ENCODE measurements at places on chromosomes 3 and 15. TPM values are rescaled to one million over a fixed set of nuclear protein-coding genes. Genes with fewer than 3 reads are reported as not detected.
A peak's percentile ranks its signal among the peaks of the same experiment; 100 is the strongest.

GRCh38 chr15:63059075-63059474 lies 16.5 kb downstream of the TPM1 start:
- H3K4me3 ChIP-seq, result no peak overlapping the region
- H3K27me3 ChIP-seq, result no peaks in the 10 kb centered on the region
- peaks cover 99% of the 10 kb centered on the region for H3K36me3 ChIP-seq
- DNase-seq, result no peak

DNA sequence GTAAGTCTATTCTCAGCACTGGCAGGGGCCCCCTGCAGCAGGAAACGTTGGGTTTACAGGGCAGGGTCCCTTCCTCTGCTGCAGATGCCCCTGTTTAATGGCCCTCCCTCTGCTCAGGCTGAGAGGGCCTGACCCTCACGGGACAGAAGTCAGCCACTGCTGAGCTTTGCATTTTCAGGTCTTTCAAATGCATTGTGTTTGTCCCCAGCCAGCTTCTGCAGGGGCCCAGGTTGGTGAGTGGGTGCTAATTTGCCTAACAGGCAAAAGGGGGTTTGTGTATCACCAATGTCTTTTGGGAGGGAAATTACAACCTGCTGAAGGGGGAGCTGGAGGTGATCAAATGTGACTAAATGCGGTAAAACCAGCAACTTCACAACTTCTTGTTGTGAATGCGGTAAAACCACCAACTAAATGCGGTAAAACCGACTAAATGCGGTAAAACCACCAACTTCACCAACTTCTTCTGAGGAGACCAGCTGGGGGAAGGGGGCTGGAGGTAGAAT lies 44.8 kb upstream of the UBE2E1 start:
- H3K4me1 ChIP-seq, result peaks cover 3% of the 10 kb centered on the region
- H3K4me3 ChIP-seq, result no peak overlapping the region
- no peaks in the 10 kb centered on the region for H3K36me3 ChIP-seq
- no peak overlapping the region for H3K27ac ChIP-seq
- no peaks in the 10 kb centered on the region for H3K27me3 ChIP-seq

DNA sequence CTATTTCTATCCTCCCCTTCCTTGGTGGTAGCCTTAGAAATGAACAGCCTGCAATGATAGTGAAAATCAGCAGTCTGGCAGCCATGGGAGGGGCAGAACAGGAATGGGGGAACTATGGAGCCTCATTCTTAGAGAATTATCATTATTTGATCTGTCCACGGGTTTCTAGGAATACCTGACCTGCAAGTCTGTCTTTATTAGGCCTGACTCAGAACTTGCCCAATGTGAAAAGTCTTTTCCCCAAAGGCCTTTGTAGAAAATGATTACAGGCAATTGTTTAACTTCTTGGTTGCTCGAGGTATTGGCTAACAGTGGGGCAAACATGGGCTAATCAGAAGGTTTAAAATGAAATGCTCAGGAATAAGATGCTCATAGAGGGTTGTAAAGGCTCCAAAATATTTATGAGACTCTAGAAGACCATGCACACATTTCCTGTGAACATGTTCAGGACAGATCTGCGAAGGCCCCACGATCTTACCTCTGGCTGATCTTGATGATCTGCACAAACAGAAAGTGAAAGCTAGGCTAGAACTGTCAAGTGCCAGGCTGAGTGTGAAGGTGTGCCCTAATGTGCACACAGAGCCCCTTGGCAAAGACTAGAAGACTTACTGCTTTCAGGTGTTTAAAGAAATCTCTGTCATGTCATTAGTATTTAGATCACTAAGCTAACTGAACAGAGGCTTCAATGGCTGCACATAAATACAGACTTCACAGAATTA lies 39.6 kb upstream of the LAMP3 start:
- H3K36me3 ChIP-seq, result peaks cover 63% of the 10 kb centered on the region
- peak overlapping the region; percentile 67 for H3K4me3 ChIP-seq
- no peak for DNase-seq
- no peaks in the 10 kb centered on the region for H3K4me1 ChIP-seq

GRCh38 chr3:14377838-14378169 lies 24.6 kb upstream of the SLC6A6 start:
- H3K36me3 ChIP-seq, result no peaks in the 10 kb centered on the region
- no peak overlapping the region for H3K27ac ChIP-seq
- no peak for DNase-seq
- no peak overlapping the region for H3K4me3 ChIP-seq
- H3K27me3 ChIP-seq, result no peaks in the 10 kb centered on the region

DNA sequence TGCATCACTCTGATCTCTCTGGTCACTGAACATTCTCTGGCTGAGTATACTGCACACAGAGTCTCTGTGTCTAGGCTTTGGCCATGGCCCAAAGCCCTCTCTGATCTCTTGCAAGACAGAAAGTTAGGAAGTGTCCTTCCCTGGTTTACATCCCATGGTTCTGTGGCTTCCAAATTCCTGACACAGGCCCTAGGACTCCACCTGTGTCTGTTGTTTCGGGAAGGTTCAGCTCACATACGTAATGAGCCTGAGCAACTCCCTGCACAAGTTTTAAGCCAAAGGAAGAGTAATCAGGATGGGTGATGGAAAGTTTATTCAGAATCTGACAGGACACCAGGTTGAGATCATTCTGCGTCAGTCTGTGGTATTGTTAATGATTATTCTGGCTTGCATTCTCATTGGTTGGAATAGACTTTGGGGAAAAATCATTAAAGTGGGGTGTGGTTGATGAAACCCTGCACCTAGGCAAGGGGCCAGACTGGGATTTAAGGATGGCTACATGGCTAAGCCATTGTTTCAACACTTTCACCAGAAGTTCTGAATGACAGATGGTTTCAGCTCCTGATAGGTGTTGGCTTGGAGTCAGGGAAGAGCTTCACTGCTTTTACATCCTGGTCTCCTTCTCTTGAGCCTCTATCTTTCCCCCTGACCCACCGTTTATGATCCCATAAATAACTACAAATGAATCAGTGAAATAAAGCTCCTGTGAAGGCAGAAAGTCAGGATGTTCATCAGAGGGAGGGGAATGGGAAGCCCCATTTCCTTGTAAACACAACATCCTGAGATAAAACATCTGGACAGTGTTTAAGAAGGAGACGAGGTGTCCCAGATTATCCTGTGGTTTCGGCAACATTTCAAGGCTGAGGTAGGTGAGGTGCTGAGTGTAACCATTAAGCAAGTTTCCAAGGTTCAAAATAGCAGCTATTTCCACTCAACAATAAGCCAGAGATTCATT lies 14.1 kb downstream of the LCMT2 start:
- DNase-seq, result no peak
- H3K4me1 ChIP-seq, result no peaks in the 10 kb centered on the region
- no peak overlapping the region for H3K27ac ChIP-seq
- no peaks in the 10 kb centered on the region for H3K36me3 ChIP-seq
- peaks cover 4% of the 10 kb centered on the region for H3K27me3 ChIP-seq

DNA sequence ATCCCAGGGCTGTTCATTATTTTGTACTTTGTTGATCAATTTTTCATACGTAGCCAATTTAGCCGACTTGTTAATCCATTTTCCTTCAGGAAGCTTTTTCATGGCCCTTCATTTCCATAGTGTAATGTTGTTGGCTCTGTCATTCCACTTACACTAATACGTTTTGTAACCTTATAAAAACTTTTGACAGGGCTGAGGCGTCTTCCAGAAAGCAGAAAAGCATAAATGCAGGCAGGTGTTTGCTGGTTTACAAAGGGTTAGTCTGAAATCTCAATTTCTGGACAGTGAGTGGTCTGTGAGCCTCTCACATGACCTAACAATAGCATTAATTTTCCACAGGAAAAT lies 444.0 kb downstream of the OTOL1 start:
- no peak overlapping the region for H3K27ac ChIP-seq
- DNase-seq, result no peak
- no peaks in the 10 kb centered on the region for H3K4me1 ChIP-seq
- H3K4me3 ChIP-seq, result no peak overlapping the region
- H3K27me3 ChIP-seq, result no peaks in the 10 kb centered on the region

GRCh38 chr3:98555025-98555379 lies 23.2 kb downstream of the GPR15 start:
- peaks cover 2% of the 10 kb centered on the region for H3K4me1 ChIP-seq
- no peak overlapping the region for H3K4me3 ChIP-seq
- H3K36me3 ChIP-seq, result no peaks in the 10 kb centered on the region
- no peak for DNase-seq
- H3K27ac ChIP-seq, result no peak overlapping the region

DNA sequence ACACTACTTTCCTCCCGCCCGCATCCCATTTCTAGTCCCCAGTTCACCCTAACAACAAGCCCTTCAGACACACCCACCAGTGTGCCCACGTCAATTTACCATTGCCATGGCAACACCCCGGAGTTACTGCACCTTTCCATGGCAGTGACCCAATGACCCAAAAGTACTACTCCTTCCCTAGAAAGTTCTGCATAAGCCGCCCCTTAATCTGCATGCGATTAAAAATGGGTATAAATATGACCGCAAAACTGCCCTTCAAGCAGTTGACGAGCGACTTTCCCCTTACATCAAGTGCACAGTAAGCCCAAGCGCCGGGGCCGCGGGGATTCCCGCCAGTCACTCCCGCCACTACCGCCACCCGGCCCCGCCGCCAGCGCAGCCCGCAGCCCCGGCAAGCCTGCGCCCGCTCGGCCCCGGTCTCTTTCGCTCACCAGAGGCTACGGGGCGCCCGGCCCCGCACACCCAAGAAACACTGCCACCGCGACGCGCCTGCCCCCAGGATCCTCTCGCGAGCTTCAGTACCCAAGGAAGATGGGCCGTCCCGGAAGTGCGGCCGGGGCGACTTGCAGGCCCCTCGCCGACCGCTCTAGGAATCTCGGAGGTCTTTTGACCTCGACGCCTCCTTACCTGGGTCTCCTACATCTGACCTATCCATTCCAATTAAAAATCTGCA lies 27.2 kb upstream of the ZNF502 start:
- peaks cover 20% of the 10 kb centered on the region for H3K27me3 ChIP-seq
- peak overlapping the region; percentile 87 for H3K4me3 ChIP-seq
- no peak overlapping the region for H3K27ac ChIP-seq
- H3K4me1 ChIP-seq, result no peaks in the 10 kb centered on the region
- peak; percentile 88 for DNase-seq
- peaks cover 33% of the 10 kb centered on the region for H3K36me3 ChIP-seq

GRCh38 chr3:42345811-42346210 lies 64.6 kb downstream of the LYZL4 start:
- H3K36me3 ChIP-seq, result no peaks in the 10 kb centered on the region
- H3K4me1 ChIP-seq, result peaks cover 5% of the 10 kb centered on the region
- no peak overlapping the region for H3K27ac ChIP-seq
- no peaks in the 10 kb centered on the region for H3K27me3 ChIP-seq
- no peak for DNase-seq

DNA sequence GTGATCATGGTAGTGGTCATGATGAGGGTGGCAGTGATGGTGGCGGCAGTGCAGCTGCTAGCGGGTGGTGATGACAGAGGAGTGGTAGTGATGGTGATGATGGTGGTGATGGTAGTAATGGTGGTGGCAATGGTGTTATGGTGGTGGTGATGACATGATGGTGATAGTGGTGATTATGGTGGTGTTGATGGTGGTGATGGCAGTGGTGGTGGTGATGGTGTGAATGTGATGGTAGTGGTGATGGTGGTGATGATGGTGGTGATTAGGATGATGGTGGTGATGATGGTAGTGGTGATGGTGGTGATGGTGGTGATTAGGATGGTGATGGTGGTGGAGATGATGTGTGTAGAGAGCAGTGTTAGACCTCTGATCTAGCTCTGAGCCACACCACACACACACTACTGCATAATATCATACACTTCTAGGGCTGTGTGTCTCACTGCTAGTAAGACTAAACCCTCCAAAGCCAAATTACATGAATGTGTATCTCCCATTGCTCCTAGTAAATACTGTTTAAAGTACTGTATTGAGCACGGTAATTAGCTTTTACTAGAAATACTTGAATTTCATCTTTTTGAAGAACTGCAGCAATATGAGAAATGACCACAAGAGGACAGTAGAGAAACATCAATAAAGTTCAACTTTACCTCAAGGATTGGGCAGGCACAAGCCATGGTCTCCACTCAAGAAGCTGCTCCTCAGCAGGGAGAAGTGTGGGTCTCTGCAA lies 28.8 kb downstream of the TMED3 start:
- H3K36me3 ChIP-seq, result no peaks in the 10 kb centered on the region
- H3K27ac ChIP-seq, result no peak overlapping the region
- no peaks in the 10 kb centered on the region for H3K27me3 ChIP-seq
- H3K4me3 ChIP-seq, result no peak overlapping the region
- no peaks in the 10 kb centered on the region for H3K4me1 ChIP-seq

- DNase-seq, result no peak
- no peak overlapping the region for H3K27ac ChIP-seq
- H3K4me1 ChIP-seq, result no peaks in the 10 kb centered on the region
- H3K4me3 ChIP-seq, result no peak overlapping the region
- no peaks in the 10 kb centered on the region for H3K27me3 ChIP-seq
Observed at GRCh38 chr3:188134856-188135255, 19.1 kb upstream of the LPP start.

DNA sequence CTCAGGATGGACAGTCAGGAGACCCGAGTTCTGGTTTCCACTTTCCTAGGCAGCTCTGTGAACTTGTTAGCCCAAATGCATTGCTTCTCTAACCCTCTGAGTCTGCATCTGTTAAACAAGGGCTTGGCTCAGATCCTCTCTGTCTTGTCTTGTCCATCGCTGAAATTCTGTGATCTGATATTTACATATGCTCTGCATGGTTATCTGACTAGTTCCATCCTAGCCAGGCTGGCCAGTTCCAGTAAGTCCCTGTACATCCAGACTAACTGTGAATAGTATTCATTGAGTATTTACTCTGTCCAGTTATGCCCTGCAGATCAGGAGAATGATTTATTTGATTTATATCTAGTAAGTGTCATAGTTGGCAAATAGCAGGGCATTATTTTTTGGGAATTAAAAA lies 27.0 kb upstream of the SV2B start:
- H3K27ac ChIP-seq, result no peak overlapping the region
- no peak overlapping the region for H3K4me3 ChIP-seq
- no peaks in the 10 kb centered on the region for H3K36me3 ChIP-seq
- no peaks in the 10 kb centered on the region for H3K27me3 ChIP-seq
- DNase-seq, result no peak

The INSYN1 gene
- 0.99 TPM for total RNA-seq

The DNAH12 gene
- total RNA-seq, result 0.77 TPM

The ISG20 gene
- 3.5 TPM for total RNA-seq

The TMEM212 gene
- not detected for total RNA-seq

The CLRN1 gene
- not detected for total RNA-seq

All from endodermal cell (in vitro differentiated cells).